Endothelial cell of umbilical vein (primary cell): ENCODE measurements at places on chromosomes 2 and 18. TPM values are rescaled to one million over a fixed set of nuclear protein-coding genes. Genes with fewer than 3 reads are reported as not detected.

Gene ERBB4
- total RNA-seq: 0.27 and 0.74 TPM in 2 replicates

Gene HOXD3
- total RNA-seq: 15.3 and 20.9 TPM in 2 replicates

Gene MAP3K19
- total RNA-seq: not detected in 2 replicates

Gene CCDC138
- total RNA-seq: 10.6 and 10.8 TPM in 2 replicates

Gene SIX2
- total RNA-seq: 0.24 and 0.32 TPM in 2 replicates

Gene SCYGR4
- not detected in 2 replicates for total RNA-seq

Gene FAM237A
- total RNA-seq: not detected in 2 replicates

Gene ALPG
- total RNA-seq: not detected in 2 replicates

Gene SCN7A
- not detected in 2 replicates for total RNA-seq

Gene KCNG2
- total RNA-seq: not detected in 2 replicates

DNA sequence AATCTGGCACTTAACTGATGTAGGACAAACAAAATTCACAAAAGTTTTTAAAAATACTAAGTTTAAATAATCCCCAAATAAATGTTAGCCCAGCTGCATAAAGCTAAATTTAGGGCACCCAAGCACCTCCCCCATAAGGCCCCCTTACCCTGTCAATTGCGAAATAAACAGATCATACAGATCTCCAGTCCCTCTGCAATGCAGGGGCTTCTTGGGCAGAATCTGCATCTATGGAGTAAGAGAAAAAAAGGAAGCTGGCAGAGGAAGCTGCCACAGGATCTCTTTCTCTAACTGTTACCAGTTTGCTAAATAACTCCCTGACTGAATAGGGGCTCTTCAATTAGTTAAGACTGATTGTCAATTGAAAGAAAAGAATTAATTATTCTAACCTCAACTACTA lies 117.7 kb downstream of the MEMO1 start:
- no peak overlapping the region for H3K27ac ChIP-seq
- no peaks in the 10 kb centered on the region for H3K36me3 ChIP-seq
- no peaks in the 10 kb centered on the region for H3K27me3 ChIP-seq
- DNase-seq: no peak

DNA sequence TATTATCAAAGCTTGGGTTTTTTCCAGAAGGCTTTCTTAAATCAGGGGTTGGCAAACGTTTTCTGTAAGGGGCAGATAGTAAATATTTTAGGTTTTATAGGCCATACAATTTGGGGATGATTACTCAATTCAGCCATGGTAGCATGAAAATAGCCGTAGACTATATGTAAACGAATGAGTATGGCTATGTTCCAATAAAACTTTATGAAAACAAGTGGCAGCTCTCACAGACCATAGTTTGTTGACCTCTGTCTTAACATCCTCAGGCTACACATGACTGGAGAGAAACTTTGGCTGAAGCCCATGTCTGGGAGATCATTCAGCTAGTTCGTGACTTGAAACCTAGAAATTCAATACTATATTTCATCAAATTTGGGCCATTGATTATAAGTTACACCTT lies 30.2 kb downstream of the UGP2 start:
- H3K36me3 ChIP-seq: no peaks in the 10 kb centered on the region
- H3K27me3 ChIP-seq: no peaks in the 10 kb centered on the region
- peak; percentile 41 for DNase-seq

- no peaks in the 10 kb centered on the region for H3K36me3 ChIP-seq
- H3K27me3 ChIP-seq: no peaks in the 10 kb centered on the region
- no peak overlapping the region for H3K27ac ChIP-seq
- H3K4me3 ChIP-seq: no peak overlapping the region
These were observed 20.8 kb upstream of the SOS1 start for GRCh38 chr2:39141334-39142271.

DNA sequence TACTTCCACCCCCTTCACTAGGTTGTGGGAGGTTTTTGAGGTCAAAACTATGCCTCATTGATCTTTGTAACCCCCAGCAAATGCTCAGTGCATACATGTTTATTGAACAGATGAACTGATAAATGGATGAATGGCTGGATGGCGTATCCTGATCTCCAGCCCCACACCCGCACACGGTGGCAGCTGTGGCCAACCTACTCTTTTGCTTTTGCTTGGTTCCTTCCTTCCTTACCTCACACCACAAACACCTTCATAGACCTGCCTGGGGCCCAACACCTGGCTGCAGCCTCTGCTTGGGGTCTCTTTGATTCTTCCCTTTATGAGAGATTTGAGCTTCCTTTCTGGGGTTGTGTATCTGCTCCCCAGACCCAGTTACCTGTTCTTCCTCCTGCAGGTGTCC lies 25.9 kb downstream of the SPP2 start:
- DNase-seq: no peak
- no peak overlapping the region for H3K27ac ChIP-seq
- no peaks in the 10 kb centered on the region for H3K27me3 ChIP-seq

DNA sequence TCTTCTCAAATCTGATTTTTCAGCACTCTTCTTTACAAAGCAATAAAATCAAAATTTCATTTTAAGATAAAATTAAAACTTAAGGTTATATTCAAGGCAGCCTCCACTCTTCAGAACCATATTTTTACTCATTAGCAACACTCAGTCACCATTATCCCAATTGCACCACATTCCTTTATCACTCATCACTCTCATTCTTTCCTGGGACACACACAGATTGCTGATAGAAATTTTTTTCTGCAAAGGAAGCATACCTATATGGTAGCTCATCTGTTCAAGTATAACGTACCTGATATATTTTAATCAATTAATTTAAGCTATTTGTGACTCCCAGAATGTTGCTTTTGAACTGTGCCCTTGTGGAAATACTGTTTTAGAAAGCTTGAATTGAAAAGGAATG lies 1559.3 kb upstream of the ZEB2 start:
- DNase-seq: no peak
- no peaks in the 10 kb centered on the region for H3K27me3 ChIP-seq
- H3K27ac ChIP-seq: no peak overlapping the region
- no peaks in the 10 kb centered on the region for H3K4me1 ChIP-seq

DNA sequence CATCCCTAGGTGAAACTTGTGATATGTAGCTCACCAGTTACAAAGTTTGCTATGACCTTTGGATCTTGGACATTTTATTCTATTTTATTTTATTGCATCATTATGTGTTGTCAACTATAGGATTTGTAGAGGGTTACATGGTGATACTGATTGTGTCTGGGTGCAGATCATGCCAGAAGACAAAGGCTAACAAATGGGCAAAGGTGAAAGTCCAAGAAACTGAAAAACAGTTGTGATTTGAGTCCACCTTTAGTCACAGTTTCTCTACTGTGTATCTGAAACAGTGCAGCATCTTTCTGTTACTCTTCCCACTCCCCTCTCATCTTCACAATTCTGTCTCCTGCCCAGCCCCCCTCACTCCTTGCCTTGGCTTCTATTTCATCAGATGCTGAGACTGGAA lies 111.9 kb upstream of the LYPD6 start:
- H3K36me3 ChIP-seq: no peaks in the 10 kb centered on the region
- no peak overlapping the region for H3K4me3 ChIP-seq
- H3K4me1 ChIP-seq: no peaks in the 10 kb centered on the region
- H3K27me3 ChIP-seq: no peaks in the 10 kb centered on the region

DNA sequence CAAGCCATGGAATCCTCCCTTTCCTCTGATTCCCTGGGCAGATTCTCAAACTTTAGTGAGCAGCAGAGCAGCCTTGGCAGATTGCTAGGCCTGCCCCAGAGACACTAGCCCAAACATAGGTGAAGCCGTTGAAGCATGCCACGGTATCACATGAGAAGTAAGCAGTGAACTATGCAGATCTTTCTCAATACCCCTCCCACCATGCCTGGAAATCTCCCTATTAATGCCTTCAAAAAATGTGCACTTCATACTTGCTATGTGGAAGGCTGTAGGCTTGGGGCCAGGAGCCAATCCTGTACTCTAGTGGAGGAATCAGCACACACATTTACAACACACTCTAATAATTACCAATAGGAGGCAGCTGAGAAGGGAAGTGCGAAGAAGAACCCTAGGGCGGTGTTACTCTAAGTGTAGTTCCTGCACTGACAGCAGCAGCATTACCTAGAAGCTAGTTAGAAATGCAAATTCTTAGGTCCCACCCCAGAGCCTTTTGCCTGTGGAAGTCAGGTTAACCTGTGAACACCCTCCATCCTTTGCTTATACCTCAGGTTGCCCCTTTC lies 305.1 kb upstream of the SPRED2 start:
- H3K27ac ChIP-seq: no peak overlapping the region
- H3K4me1 ChIP-seq: no peaks in the 10 kb centered on the region
- no peaks in the 10 kb centered on the region for H3K36me3 ChIP-seq
- no peak for DNase-seq
- H3K4me3 ChIP-seq: no peak overlapping the region

DNA sequence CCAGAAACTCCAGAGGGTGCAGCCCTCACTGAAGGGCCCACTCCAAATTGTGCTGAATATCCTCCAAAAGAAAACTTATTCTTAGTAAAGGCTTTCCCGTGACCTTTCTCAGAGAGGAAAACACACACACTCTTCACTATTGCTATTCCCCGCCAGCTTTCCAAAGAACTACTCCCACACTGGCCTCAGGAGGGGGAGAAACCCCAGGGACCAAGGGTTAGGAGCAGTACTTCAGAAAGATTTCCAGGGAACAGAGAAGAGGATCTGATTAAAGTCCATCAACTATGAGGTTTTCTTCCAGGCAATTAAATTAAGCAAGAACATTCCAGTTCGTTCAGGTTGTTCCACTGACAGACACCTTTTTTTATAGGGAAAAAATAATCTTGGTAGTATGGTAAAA lies 150.2 kb downstream of the TTC32 start:
- peaks cover 2% of the 10 kb centered on the region for H3K27me3 ChIP-seq
- H3K4me3 ChIP-seq: no peak overlapping the region
- DNase-seq: no peak
- no peaks in the 10 kb centered on the region for H3K36me3 ChIP-seq
- H3K4me1 ChIP-seq: no peaks in the 10 kb centered on the region

GRCh38 chr2:222353993-222354392 lies 55.2 kb upstream of the PAX3 start:
- H3K36me3 ChIP-seq: no peaks in the 10 kb centered on the region
- H3K27ac ChIP-seq: no peak overlapping the region
- peaks cover 1% of the 10 kb centered on the region for H3K27me3 ChIP-seq
- DNase-seq: peak; percentile 26
- no peak overlapping the region for H3K4me3 ChIP-seq

GRCh38 chr18:26503382-26503781 lies 45.0 kb downstream of the KCTD1 start:
- no peaks in the 10 kb centered on the region for H3K27me3 ChIP-seq
- DNase-seq: no peak
- no peak overlapping the region for H3K4me3 ChIP-seq

- no peak overlapping the region for H3K4me3 ChIP-seq
- H3K27ac ChIP-seq: no peak overlapping the region
- no peaks in the 10 kb centered on the region for H3K36me3 ChIP-seq
- H3K4me1 ChIP-seq: peaks cover 9% of the 10 kb centered on the region
- no peak for DNase-seq
- H3K27me3 ChIP-seq: no peaks in the 10 kb centered on the region
These were observed 67.5 kb upstream of the BZW1 start for GRCh38 chr2:200744201-200744602.

DNA sequence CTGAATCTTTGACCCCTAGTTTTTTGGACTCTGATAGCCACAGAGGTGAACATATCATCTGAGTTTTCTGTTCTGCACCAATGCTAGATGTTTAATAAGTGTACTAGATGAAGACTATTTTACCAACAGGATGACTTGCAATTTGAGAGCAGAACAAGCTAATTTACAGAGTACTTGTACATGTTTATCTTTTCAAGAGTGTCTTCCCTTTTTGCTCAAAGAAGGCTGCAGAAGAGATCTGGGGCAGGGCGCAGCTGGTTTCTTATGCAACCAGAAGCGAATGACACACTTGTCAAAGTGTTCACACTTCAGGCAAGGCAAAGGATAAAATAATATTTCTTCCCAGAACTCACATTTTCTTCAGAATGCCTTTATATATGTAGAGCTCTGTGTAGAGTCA lies 86.0 kb downstream of the VWA3B start:
- no peak overlapping the region for H3K27ac ChIP-seq
- H3K27me3 ChIP-seq: peaks cover 19% of the 10 kb centered on the region
- H3K4me1 ChIP-seq: no peaks in the 10 kb centered on the region
- H3K36me3 ChIP-seq: no peaks in the 10 kb centered on the region
- H3K4me3 ChIP-seq: no peak overlapping the region

- H3K36me3 ChIP-seq: no peaks in the 10 kb centered on the region
- DNase-seq: no peak
- no peaks in the 10 kb centered on the region for H3K27me3 ChIP-seq
- no peak overlapping the region for H3K27ac ChIP-seq
These were observed 119.1 kb downstream of the CDC42EP3 start for GRCh38 chr2:37552339-37552738.

- H3K4me3 ChIP-seq: peak overlapping the region; percentile 28
- peaks cover 10% of the 10 kb centered on the region for H3K4me1 ChIP-seq
- peaks cover 2% of the 10 kb centered on the region for H3K27me3 ChIP-seq
- H3K36me3 ChIP-seq: no peaks in the 10 kb centered on the region
- DNase-seq: peak; percentile 50
These were observed 1.7 kb downstream of the EPHA4 start for GRCh38 chr2:221570321-221570935.

- DNase-seq: peak; percentile 49
- H3K36me3 ChIP-seq: no peaks in the 10 kb centered on the region
- H3K4me1 ChIP-seq: peaks cover 23% of the 10 kb centered on the region
- peak within 1 kb of the TSS; percentile 86 for H3K27ac ChIP-seq
- no peak within 1 kb of the TSS for H3K4me3 ChIP-seq
- H3K27me3 ChIP-seq: no peaks in the 10 kb centered on the region
These were observed at the start of gene CHRNA1 for GRCh38 chr2:174764280-174765255. TSS of gene CHRNA1 (minus strand) at chr2:174764472. CDS start at chr2:174764394, 78 bp downstream.

DNA sequence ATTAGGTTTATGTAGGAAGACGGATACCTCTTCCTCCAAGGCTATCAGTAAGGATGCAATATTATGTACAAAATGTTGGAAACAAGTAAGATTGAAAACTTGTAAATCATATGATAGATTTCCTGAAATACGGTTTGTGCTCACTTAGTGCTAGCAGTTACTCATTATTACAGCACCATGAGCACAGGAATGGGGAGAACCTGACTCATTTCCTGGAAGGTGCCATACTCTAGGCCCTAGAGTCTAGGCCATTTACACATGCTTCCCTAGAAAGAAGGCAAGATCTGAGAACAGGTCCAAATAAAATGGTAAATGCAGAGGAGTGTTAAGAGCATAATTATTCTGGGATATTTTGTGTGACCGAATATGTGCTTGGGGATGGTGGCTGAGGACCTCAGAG lies 467.7 kb upstream of the CELF4 start:
- no peaks in the 10 kb centered on the region for H3K4me1 ChIP-seq
- no peaks in the 10 kb centered on the region for H3K27me3 ChIP-seq
- DNase-seq: no peak
- no peaks in the 10 kb centered on the region for H3K36me3 ChIP-seq

GRCh38 chr2:174688079-174688478 lies 76.2 kb downstream of the CHRNA1 start:
- peaks cover 8% of the 10 kb centered on the region for H3K4me1 ChIP-seq
- no peaks in the 10 kb centered on the region for H3K36me3 ChIP-seq
- H3K4me3 ChIP-seq: no peak overlapping the region

- no peaks in the 10 kb centered on the region for H3K4me1 ChIP-seq
- no peaks in the 10 kb centered on the region for H3K27me3 ChIP-seq
- H3K27ac ChIP-seq: no peak overlapping the region
- peak; percentile 20 for DNase-seq
- H3K4me3 ChIP-seq: no peak overlapping the region
- H3K36me3 ChIP-seq: no peaks in the 10 kb centered on the region
These were observed 265.1 kb upstream of the OSR1 start for GRCh38 chr2:19623488-19623887.
